ENCODE measurements at places on chromosomes 3 and 15. TPM values are rescaled to one million over a fixed set of nuclear protein-coding genes. Genes with fewer than 3 reads are reported as not detected.

DNA sequence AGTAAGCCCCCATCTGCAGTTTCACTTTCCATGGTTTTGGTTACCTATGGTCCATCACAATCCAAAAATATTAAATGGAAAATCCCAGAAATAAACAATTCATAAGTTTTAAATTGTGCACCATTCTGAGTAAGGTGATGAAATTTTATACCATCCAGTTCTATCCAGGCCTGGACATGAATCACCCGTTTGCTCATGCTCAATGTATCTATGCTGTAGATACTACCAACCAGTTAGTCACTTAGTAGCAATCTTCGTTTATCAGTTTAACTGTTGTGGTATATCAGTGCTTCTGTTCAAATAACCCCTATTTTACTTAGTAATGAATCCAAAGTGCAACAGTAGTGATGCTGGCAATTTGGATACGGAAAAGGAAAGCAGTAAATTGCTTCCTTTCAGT lies 381.9 kb upstream of the AGTR1 start:
- no peak for DNase-seq

- DNase-seq, result no peak
Measured at GRCh38 chr3:143101792-143102381, 17.7 kb upstream of the CHST2 start.

- DNase-seq, result no peak
Measured at GRCh38 chr3:119571688-119572087, 7.6 kb upstream of the ADPRH start.

Gene RAMAC
- 33.9 TPM for total RNA-seq

GRCh38 chr3:46097691-46098241 lies 70.5 kb upstream of the XCR1 start:
- no peak for DNase-seq

DNA sequence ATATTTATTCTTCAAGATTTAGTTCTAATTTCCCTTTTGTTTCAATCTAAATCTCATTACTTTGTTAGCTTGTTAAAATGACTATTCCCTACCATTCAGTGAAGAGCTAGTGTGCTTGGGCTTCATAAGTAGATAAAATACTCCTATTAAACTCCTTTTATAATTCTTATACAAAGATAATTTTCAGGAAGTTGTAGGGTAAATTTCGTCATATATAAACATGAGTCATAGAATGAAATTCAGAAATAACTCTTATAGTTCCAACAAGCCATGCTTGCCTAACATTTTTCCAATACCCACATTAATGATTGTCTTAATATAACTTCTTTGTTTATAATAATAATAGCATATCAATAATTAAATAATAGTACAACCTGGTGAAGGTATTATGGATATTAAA lies 407.3 kb downstream of the NAALADL2 start:
- DNase-seq, result no peak

GRCh38 chr3:133568294-133569014 lies 5.0 kb upstream of the CDV3 start:
- DNase-seq, result no peak

DNA sequence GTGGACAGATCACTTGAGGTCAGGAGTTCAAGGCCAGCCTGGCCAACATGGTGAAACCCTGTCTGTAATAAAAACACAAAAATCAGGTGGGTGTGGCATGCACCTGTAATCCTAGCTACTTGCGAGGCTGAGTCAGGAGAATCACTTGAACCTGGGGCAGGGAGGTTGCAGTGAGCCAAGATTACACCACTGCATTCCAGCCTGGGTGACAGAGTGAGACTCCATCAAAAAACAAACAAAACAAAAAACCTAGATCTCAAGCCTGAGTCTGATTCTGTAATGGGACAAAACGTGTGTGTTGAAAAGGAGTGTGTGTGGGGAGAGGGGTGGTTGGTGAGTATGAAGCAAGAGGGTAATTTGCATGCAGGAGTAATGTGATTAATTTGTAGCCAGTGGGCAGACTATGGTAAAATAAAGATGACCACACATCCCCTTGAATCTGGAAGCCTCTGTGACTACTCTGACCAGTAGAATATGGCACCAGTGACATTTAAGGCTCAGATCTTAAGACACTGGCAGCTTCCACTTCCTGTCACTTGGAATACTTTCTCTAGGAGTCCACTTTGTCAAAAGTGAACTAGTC lies 18.4 kb upstream of the OPA1 start:
- DNase-seq, result no peak

DNA sequence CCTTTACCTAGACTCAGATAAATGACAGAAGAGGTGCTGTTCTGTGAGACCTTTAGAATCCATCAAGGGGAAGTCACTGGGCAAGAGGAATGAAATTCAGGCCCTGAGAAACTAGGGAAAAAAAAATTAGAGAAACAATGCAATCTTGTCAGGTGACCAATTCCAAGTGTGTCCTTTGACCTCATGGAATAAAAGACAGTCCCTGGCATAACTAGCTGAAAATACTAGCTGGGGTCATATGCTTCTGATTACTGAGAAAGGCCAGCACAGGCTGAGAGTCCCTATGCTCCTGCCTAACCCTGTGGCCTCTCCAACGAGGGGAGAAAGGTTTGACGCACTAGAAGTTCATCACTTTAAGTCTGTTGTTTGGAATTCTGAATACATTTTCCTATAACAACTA lies 167.3 kb downstream of the XXYLT1 start:
- DNase-seq, result no peak

Measured in H7 (cell line).